ENCODE measurements at places on chromosomes 5 and 9.

GRCh38 chr5:172556971-172557461 is 84.0 kb upstream of the NEURL1B start:
- DNase-seq, result no peak

GRCh38 chr9:38171926-38172325 is 102.9 kb upstream of the SHB start:
- DNase-seq, result no peak

DNA sequence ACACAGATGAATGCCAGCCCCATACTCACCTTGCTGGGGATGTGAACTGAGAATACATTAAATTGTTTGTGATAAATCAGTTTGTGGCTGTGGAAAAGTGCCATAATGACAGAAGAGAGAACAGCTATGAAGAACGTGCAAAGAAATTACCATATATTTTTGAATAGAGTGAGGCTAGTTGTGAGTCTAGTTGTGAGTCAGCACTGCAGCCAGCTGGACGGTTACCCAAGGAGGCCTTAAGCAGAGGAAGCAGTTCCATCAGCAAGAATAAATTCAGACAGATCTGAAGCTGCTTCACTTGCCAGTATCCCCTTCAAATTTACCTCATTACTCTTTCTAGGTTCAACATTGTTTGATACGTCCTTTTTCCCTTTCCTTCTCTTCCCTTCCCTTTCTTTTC is 446.0 kb downstream of the MTRR start:
- no peak for DNase-seq

- no peak for DNase-seq
These were observed 55.2 kb upstream of the FYB1 start for GRCh38 chr5:39274398-39275085.

GRCh38 chr5:158953929-158954534 is 145.7 kb downstream of the EBF1 start:
- no peak for DNase-seq

DNA sequence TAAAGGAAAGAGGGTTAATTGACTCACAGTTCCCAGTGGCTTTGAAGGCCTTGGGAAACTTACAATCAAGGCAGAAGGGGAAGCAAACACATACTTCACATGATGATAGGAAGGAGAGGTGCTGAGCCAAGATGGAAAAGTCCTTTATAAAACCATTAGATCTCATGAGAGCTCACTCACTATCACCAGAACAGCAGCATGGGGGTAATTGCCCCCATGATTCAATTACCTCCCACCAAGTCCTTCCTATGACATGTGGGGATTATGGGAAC is 99.7 kb downstream of the PTTG1 start:
- no peak for DNase-seq

GRCh38 chr9:109907810-109908458 is 127.9 kb downstream of the PALM2AKAP2 start:
- DNase-seq, result no peak

DNA sequence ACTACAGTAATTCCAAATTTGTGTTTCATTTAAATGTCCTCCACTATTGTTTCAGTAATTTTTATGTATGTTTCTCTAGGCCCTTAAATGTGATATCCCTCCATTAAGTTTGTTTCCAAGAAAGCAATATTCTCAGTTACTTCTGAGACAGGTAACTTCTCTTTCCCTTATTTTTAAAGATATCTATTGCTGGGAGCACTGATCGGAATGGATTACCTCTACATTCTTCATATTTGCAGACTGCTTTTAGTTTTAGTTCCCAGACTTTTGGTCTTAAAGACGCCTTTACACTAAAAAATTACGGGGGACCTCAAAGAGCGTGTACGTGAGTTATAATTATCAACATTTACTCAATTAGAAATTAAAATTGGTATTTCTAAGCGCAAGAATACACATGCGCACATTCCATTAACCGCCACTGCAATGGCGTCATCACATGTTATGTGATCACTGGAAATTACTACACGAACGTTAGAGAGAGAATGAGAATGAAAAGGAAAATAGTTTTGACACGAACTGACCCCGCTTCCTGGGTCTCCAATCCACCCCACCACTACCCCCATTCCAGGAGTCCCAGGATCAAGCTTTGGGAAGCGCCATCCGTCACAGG is 519 bp upstream of the RAD50 start:
- DNase-seq, result no peak

- DNase-seq, result no peak
These were observed 165.5 kb downstream of the DAB2IP start for GRCh38 chr9:121816845-121817450.

GRCh38 chr5:32908641-32909040 is 197.5 kb downstream of the NPR3 start:
- DNase-seq, result no peak

DNA sequence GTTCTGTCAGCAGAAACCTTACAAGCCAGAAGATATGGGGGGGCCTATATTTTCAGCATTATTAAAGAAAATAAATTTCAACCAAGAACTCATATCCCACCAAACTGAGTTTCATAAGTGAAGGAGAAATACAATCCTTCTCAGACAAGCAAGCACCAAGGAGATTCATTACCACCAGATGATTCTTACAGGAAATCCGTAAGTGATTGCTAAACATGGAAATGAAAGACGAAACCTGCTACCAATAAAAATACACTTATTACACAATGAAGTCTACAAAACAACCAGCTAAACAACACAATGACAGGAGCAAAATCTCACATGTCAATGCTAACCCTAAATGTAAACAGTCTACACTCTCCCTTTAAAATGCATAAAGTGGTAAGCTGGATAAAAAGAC is 17.8 kb upstream of the C9orf72 start:
- DNase-seq, result peak; percentile 8

GRCh38 chr9:134955801-134956200 is 38.1 kb upstream of the FCN1 start:
- no peak for DNase-seq

GRCh38 chr5:103178167-103178566 is 58.1 kb downstream of the PPIP5K2 start:
- DNase-seq, result peak; percentile 4

DNA sequence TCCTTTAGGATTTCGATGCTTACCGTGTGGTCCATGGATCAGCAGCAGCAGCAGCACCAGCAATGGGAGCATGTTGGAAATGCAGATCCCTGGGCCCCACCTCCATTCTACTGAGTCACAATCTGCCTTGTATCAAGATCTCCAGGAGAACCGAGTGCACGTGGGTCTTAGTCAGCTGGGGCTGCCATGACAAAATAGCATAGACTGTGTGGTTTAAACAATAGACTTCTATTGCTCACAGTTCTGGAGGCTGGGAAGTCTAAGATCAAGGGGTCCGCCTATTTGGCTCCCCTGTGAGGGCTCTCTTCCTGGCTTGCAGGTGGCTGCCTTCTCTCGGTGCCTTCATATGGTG is 1.3 kb upstream of the PROP1 start:
- no peak for DNase-seq

DNA sequence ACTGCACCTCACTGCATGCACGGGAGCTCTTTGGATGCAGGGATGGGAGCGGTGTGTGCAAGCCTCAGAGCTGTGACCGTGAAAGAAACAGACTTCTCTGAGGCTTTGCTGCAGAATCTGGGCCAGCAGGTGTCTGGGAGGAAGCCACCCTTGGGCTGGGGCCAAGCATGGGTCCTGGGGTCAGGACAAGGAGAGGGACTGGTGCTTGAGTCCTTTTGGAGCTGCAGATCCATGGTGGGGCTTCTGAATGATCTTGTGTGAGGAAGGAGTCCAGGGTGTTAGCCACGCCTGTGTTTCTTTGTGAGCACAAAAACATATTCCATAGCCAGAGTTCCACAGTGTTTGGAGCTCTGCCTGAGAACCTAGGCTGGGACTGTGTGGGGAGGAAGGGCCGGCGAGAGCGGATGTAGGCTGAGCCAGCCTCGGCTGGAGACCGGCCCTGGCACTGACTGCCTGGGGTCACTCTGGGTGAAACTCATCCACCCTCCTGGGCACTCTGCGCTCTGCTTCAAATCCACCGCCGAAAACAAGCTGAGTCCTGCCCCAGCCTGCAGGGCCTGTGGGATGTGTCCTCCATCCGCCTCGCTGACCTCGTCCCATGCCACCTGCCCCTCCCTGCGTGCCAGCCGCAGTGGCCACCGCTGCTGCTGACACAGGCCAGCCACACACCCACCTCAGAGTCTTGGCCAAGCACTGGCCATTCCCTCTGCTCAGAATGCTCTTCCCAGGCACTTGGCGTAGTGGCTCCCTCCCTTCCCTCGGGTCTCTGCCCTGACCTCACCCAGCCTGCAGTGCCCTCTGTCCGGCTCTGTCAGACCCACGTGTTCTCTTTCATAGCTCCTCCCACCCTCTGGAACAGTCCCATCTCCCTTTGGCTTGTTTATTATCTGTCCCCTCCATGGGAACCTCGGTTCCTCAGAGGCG is 26.7 kb downstream of the ERGIC1 start:
- DNase-seq, result no peak

- no peak for DNase-seq
These were observed 275.0 kb upstream of the MVB12B start for GRCh38 chr9:126051446-126052130.

All from GM23338 (cell line).